ENCODE measurements at places on chromosomes 4 and X.

DNA sequence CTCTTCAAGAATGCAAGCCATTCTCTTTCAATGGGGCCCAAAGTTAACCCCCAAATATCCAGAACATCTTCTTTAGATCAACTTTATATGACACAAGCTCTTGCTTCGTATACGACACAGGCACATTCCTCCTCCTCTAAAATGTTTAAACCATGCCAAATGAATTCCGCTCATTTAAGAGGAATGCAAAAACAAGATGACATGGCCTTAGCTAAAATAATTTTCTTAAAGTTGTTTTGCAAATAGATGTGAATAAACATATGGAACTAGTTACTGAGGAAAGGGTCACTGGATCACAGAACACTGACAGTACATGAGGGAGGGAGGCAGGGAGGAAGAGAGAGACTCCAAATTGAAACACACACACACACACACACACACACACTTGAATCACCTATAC lies 97.4 kb downstream of the RASL11B start:
- DNase-seq: no peak

DNA sequence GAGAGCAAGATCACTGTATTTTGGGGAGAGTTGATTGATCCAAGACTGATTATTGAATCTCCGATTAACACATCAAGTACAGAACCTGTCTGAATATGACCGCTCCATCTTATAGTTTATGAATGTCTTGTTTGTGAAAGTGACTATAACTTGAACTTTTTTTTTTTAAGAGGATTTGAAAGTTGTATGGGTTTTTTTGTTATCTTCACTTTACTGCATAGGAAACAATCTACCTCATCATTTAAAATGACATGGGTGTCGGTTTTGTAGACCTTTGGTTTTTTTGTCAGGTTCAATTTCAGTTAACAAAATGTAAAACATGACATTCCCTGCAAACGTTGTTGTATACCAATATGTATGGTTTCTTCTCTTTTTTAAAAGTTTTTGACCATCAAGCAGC lies 103.0 kb upstream of the NUDT6 start:
- DNase-seq: no peak

GRCh38 chr4:143085224-143085623 lies 99.5 kb upstream of the USP38 start:
- DNase-seq: no peak

- DNase-seq: no peak
Measured at GRCh38 chrX:72020788-72021187, 110.1 kb downstream of the NHSL2 start.

GRCh38 chrX:70979136-70979762 lies 48.4 kb upstream of the SLC7A3 start:
- no peak for DNase-seq

- DNase-seq: no peak
Measured at GRCh38 chr4:63618883-63619718, 790.1 kb downstream of the TECRL start.

GRCh38 chrX:20285511-20285910 lies 18.8 kb upstream of the RPS6KA3 start:
- no peak for DNase-seq

GRCh38 chr4:4656977-4657376 lies 115.1 kb upstream of the STX18 start:
- DNase-seq: no peak

DNA sequence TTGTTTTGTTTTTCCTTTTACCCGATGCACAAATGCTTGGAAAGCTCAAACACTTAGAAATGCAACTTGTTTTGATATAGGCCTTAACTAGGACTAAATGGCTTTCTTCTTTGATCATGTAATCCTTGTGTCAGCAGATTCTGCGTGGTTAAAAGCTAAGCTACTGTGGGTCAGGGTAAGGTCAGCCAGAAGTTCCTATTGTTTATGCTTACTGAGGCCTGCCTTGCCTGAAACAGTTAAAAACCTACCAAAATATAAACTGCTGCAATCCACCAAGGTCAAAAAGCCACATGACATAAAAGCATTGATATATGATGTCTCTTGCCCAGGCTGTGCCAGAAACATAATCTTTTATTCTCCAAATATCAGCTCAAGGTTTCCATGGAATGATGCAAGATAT lies 223.4 kb downstream of the FAM47B start:
- no peak for DNase-seq

- DNase-seq: no peak
Measured at GRCh38 chr4:123092586-123092985, 170.2 kb upstream of the NUDT6 start.

Data from stimulated activated CD4-positive, alpha-beta T cell treated with anti-CD3 and anti-CD28 coated beads, Interleukin-1b, Interleukin-23, amount 100 ng/mL, for 4 hours (primary cell).